Stimulated activated effector memory CD8-positive, alpha-beta T cell treated with anti-CD3 and anti-CD28 coated beads, Interleukin-12 subunit alpha, Interleukin-12 subunit beta, amount 100 ng/mL, for 72 hours (primary cell): ENCODE measurements at places on chromosomes 3 and 15.

DNA sequence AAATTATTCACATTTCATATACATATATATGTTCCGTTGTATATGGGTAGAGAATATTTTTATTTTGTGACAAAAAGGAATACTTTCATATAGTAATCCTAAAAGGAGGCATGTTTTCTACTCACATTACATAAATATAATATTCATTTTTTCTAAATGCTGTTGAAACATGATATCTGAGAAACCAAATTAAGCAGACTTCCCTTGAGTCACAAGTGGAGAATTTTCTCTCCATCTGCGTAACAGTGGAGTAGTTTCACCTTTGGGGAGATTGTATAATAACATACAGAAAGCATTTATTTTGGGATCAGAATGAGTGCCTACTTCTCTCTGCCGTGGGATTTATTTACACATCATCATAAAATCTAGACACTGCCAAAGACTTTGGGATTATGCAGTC is 849.8 kb downstream of the NSUN3 start:
- DNase-seq: no peak

GRCh38 chr3:134777341-134777740 is 17.7 kb upstream of the EPHB1 start:
- DNase-seq: no peak

DNA sequence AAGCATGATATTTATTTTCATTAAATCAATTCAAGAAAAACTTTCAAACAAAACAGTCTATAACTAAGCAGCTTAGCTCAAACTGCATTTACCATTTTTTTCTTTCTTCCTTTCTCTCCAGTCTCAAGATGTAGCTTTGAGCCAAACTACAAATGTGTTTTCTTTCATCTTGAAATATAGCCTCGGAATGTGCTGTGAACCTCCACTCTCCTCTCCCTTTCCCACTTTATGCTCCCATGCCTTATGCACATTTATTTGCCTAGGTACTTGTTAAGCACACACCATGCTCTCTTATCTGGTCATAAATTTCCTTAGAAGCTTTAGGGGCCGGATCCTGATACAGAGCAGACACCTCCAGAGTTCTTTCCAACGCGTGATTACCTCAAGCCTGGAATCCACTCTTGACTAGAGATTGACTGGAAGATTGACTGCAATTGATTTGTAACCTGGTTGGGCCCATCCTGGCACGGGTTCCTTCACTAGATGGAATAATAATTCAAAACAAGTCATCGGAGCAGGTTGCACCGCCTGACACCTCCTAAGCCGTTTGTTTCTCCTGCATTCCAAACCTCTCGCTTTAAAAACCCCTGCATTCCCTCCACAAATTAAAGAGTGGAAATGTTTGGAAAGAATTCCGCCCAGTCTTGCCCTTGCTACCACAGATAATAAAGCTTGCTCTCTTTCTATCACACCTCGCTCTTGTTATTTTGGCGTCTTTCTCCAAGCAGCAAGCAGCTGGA is 344.7 kb downstream of the CHL1 start:
- DNase-seq: no peak

DNA sequence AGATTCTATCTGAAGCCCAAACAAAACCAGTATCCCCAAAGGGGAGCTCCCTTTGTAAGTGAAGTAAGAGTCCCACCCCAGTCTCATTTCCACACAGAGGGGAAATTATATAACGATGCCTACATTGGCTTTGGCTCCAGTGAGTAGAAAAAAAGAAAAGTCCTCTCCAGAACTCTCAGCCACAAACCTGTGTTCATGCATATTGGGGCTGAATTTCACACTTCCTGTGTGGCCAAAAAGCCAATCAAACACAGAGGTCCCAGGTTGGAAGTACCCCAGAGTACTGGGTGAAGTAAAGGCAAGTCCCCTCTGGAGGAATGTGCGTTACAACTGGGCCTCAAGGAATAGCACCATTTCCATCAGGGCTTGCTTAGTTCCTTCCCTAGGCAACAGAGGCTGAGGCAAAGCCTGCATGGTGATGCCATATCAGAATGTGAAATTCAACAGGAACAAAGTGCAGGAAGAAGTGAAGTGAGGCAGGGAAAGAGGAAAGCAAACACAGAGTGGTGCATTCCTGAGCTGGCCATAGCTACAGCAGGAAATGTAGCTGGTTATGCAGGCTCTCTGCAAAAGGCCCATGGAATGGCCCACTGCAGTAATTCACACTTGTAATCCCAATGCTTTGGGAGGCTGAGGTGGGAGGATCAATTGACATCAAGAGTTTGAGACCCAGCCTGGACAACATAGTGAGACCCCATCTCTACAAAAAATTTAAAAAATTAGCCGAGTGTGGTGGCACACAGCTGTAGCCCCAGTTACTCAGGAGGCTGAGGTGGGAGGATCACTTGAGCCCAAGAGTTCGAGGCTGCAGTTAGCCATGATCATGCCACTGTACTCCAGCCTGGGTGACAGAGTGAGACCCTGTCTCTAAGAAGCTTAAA is 16.6 kb upstream of the CX3CR1 start:
- no peak for DNase-seq

- no peak for DNase-seq
Observed at GRCh38 chr3:140472306-140473020, 205.4 kb upstream of the TRIM42 start.

DNA sequence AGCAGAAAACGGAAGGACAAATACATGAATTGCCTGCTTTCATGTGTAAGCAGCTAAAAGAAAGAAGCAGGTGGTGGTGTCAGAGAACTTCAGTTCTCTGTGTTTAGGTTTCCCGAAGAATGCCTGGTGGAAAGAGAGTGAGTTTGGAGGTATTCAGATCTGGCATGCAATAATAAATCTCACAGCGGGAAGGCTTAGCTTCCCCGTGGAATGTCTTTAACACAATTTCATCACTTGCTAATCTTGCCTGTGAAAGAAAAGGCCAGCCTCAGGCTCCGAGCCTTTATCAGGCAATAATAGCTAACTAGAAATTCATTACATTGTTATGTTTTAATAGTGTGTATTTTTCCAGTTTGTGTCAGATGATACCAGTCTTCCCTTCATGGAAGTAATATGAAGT is 220.3 kb downstream of the PDZRN3 start:
- DNase-seq: no peak
